NCI-H2171 (cell line): ENCODE measurements at places on chromosomes 6 and 20.

- no peak for DNase-seq
These were observed 12.1 kb downstream of the TOMM34 start for GRCh38 chr20:44948107-44948506.

DNA sequence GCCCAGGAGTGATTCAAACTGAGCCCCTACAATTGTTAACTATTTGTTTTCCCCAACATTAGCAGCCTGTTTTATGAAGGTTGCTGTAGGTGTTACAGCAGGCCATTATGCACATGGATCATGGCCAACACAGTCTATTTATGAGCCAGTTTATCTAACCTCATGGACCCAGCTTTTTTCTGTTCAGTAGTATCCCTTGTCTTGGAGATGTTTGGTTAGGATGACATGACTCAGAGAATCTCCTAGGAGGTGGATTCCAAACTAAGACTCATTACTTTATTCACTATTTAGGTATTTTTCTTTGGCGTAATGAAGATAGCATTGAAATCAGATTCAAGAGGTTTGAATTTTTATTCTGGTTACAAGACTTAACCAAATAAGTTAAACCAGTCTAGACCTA, 62.8 kb upstream of the TFB1M start:
- DNase-seq = no peak

GRCh38 chr6:127343809-127344659, 625 bp upstream of the ECHDC1 start:
- peak; percentile 5 for DNase-seq

- DNase-seq = no peak
These were observed 105.4 kb downstream of the OGFRL1 start for GRCh38 chr6:71393981-71394432.

DNA sequence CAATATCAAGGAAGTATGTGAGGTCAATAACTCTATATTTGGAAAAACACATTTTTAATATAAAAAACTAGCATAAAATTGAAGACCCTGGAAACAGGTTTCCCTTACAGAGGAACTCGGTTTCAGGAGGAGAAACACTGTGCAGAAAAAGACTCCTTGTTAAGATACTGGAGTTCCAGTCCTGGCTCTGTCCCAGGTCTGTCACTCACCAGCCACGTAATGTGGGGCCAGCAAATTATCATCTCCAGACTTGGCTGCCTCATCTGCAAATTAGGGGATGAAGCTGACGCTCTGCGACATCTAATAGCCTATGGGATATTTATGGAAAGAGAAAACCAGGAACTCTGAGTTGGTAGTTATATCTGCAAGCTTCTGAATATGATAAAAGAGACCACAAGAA, 702.7 kb downstream of the EPHA7 start:
- no peak for DNase-seq

GRCh38 chr6:40880906-40881305, 158.1 kb downstream of the UNC5CL start:
- DNase-seq = no peak

- no peak for DNase-seq
These were observed 147.9 kb downstream of the GMDS start for GRCh38 chr6:2097464-2097863.

DNA sequence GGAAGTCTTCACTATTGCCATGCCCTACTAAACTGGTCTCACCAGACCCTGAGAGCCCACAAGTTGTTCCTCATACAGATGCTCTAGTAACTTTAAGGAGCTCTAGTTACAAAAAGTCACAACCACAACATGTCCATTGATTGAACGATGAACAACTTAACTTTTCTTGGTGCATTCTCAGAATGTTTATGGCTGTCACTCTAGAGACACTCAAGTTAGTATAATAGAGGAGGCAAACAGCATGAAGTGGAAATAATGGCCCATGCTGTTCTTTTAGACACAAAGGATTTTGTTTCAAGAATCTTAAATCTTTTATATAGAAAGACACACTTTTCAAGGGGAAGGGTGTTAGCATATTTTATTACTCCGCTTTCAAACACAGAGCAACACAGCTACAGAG, 934.4 kb downstream of the HACE1 start:
- DNase-seq = no peak

GRCh38 chr6:140546640-140547039, 1172.2 kb upstream of the CITED2 start:
- no peak for DNase-seq

- DNase-seq = no peak
These were observed 21.1 kb downstream of the PNPLA1 start for GRCh38 chr6:36290668-36291620.

- DNase-seq = no peak
These were observed 8.4 kb downstream of the FOXS1 start for GRCh38 chr20:31836853-31837608.

DNA sequence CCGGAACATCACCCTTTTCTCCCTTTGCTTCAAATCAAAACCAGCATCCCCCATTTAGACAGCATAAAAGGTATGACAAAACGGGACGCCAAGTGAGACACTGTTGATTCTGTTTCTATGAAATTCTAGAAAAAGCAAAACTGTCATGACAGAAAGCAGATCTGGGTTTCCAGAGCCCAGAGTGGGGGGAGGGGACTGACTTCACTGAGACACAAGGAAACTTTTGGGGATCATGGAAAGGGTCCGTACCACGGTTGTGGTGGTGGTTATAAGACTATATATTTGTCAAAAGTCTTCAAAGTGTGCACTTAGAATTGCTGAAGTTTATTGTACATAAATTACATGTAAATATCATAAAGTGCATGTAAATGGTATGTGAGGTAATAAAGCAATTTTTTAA, 82.6 kb downstream of the SLC22A3 start:
- DNase-seq = no peak

GRCh38 chr20:10359621-10360040, 74.4 kb downstream of the MKKS start:
- DNase-seq = no peak

DNA sequence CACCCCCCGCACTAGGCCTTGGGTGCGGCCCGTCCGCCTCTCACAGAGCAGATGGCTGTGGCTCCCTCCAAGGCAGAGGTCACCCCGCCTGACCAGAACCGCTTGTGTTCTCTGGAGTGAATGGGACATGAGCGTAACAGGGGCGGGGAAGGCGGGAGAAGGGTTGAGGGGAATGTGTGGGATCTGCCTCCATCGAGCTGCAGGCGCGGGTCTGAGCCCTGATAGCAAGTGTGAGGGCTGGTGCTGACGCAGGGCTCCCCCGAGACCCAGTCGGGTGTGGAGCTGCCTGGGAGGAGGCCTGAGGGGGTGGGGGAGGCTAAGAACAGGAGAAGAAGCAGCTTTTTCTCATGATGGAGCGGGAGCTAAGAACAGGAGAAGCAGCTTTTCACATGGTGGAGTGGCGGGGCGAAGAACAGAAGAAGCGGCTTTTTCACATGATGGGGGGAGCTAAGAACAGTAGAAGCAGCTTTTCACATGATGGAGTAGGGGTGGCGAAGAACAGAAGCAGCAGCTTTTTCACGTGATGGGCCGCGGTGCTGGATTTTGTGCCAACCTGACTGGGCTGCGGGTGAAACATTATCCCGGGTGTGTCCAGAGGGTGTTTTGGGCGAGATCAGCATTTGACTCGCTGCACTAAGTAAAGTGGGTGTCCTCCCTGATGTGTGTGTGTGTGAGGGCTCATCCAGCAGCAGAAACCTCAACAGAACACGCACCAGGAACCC, 169.3 kb downstream of the TTLL2 start:
- DNase-seq = no peak

DNA sequence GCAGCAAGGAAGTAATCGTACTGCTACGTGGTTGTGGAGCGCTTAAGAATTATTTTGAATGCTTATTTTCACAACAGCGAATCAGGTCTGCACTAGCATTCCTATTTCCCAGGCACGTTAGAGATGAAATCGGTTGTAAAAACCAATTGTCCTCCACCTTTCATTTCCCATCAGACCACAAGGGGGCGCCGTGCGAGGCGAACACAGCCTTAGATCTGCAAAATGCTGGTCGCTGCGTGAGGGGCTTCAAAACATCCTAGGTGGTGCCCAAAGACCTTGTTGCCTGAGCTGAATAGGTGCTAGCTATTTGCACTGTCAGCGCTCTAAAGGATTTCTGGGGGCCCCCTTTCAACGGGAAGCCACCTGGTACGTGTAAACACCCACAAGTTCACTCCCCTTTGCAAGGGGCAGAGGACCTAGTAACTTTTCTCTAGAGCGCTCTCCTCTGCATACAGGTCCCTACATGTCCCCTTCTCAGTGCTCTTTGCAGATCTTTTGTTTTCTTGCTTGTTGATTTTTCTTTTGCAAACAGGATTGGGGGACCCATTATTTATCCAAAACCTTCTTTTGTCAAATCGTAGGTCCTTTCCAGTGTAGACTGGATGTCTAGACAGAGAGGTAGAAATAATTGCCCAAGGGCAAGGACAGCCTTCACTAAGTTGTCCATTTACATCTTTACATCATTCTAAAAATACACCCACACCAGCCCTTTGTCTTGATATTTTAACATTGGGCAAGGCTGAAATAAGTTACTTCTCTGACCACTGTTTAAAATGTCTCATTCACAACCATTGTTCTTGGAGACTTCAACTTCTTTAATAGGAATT, 59.8 kb downstream of the NEDD9 start:
- DNase-seq = peak; percentile 13

- DNase-seq = no peak
These were observed 518.1 kb downstream of the TFAP2A start for GRCh38 chr6:9896806-9897205.

GRCh38 chr6:140812636-140813035, 1320.1 kb upstream of the GJE1 start:
- no peak for DNase-seq

GRCh38 chr6:84284428-84285049, 57.1 kb upstream of the CEP162 start:
- DNase-seq = no peak

DNA sequence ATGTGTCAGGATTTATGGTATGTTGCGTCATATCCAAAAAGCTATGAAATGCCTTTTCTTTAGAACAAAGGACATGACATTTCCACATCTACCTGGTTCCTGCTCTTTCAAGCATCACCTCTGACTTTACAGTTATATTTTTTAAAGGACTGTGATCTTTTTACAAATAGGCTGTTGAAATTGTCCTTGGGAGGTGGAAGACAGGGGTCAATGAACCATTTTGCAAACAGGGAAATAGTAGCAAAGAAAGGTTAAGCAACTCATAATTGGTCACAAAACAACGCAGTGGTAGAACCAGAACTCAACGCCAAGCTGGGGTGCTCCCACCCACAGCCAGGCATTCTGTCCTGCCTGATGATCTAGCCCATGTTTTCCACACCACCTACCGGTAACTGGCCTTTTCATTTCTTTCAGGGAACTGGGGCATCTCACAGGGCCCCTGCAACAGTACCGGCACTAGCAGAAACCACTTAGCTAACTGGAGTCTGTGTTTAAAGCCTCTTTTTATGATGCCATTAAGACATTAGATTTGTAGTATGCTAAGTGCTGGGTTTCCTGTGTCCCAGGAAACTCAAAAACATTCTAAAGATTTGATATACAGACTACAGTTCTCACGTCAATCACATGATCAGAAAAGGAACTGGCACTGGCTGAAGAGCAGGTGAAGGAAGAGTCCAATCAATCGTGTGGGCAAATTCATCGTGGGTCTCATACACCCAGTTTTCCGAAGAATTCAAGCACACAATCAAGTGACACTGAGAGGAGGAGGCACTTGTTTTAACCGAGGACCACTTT, 13.9 kb downstream of the ZNF217 start:
- DNase-seq = no peak

DNA sequence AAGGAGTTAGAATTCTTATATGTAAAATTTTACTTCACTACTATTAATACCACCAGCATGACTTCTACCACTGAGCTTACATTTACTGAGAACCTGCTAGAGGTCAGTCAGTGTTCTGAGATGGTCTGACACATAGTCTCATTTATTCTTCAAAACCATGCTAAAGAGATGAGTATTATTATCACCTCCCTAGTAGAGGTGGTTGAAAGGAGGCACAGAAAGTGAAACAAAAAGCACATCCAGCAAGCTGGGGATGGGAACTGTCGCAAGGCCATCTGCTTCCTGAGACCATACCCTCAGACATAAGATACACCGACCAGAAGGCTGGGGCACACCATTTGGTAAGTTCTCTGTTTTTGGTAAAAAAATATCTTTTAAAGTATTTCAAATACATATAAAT, 137.7 kb downstream of the INSM1 start:
- no peak for DNase-seq

GRCh38 chr20:3680701-3681351, 984 bp downstream of the ADAM33 start:
- no peak for DNase-seq

- no peak for DNase-seq
These were observed 48.1 kb downstream of the DUSP22 start for GRCh38 chr6:340186-340955.

GRCh38 chr6:139882977-139883728, 508.7 kb upstream of the CITED2 start:
- no peak for DNase-seq

DNA sequence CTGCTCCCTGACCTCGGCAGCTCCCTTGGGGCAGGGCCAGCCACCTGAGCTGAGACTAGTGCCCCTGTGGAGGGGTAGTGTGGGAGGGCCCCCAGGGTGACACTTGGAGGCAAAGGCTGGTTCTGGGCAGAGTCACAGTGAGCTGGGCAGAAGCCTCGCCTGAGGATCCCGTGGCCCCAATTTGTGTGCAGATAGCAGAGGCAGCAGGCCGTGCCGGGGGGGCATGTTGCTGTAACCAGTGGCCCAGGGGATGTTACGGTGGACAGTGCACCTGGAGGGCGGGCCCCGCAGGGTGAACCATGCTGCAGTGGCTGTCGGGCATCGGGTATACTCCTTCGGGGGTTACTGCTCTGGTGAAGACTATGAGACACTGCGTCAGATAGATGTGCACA, 2.9 kb downstream of the KLHDC3 start:
- DNase-seq = no peak

DNA sequence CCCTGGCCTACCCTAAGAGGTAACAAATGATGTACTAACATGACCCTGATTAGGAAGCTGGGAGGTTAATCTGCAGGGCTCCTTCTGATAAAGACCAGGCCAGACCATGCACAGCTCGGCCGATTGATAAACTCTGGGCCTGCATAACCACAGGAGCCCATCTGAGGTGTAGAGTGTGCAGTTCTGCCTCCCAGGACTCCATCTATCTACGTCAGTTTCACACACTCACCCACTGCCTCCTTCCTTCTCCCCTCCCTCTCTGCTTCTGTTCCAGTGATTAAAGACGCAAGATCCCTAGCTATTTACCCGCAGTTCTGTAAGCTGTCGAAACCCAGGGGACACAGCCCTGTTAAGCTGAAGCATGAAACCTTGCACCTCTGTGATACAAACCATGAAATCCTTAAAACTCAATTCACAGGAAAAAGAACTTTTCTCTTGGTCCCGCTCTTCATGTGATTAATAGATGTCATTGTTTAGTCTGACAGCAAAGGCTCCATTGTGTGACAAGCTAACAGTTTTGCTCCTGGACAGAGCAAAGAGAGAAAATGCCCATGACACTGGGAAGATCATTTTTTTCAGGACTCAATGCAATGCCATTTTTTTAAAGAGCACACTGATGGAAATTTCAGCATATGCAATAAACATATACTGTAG, 470.6 kb downstream of the MAFB start:
- DNase-seq = no peak

DNA sequence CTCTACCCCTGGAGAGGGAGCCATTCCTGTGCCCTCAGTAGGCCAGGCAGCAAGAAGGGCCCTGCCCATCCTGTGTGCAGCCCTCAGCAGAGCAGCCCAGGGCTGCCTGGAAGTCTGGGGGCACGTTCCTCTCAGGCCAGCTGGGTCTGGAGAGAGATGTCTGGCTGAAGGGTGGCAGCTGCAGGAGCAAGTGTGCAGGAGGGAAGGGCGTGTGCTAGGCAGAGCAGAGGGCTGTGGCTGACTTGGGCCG, 62.7 kb downstream of the NOL4L start:
- peak; percentile 73 for DNase-seq

GRCh38 chr20:58718121-58718563, 25.5 kb downstream of the NPEPL1 start:
- no peak for DNase-seq
